Activated CD4-positive, alpha-beta T cell treated with anti-CD3 and anti-CD28 coated beads, Interleukin-2, amount 10 ng/mL, durations not matched to agents 24 days and 14 days (primary cell): ENCODE measurements at places on chromosomes 6 and 20. TPM values are rescaled to one million over a fixed set of nuclear protein-coding genes. Genes with fewer than 3 reads are reported as not detected.

Gene NCOA7
- total RNA-seq: 52.5 and 53.7 TPM in 2 replicates

Gene EIF2S2
- 106 and 107 TPM in 2 replicates for total RNA-seq

Gene LGSN
- total RNA-seq: not detected in 2 replicates

- no peak for DNase-seq
Measured at GRCh38 chr6:41894366-41895299, 542 bp downstream of the USP49 start.

- no peak for DNase-seq
Measured at GRCh38 chr6:35034411-35035191, 106.5 kb downstream of the TCP11 start.

GRCh38 chr6:17719323-17720041 lies 12.8 kb upstream of the NUP153 start:
- no peak for DNase-seq

DNA sequence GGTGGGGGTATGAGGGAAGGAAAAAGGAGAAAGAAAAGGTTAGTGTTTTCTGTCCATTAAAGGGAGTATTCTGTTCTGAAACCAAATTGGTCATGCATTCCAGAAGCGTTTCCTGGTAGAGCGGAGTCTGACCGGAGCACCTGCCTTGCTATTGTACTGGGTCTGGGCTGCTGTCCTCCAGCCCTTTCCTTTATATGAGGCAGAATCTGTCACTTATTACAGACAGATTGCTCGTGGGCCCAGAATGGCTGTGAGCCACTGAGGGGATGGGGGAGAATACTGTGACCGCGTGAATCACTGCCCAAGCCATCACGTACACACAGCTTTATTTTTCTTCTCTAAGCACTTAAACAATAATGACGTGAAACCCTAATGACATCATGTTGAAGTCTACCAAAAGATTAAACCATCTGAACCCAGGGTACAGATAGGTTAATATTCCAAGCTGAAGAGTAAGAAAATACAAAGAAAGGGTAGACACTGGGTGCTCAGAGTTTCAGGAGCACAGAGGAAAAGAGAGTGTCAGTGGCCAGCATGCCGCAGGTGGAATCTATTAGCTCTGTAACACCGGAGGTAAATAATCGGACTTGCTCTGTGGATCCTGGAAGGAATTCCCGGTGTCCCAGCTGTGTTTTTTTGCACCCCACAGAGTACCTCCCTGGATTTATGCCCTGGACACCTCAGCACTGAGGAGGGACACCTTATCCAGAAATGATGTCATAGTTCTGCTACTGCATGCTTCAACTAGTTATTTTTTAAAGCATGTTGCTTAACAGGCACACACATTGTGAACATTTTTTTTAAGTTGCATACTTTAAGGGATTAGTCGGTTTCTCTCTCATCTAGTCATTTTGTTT lies 573.3 kb downstream of the PKHD1 start:
- no peak for DNase-seq

GRCh38 chr6:81844686-81845085 lies 92.2 kb upstream of the TENT5A start:
- DNase-seq: no peak

DNA sequence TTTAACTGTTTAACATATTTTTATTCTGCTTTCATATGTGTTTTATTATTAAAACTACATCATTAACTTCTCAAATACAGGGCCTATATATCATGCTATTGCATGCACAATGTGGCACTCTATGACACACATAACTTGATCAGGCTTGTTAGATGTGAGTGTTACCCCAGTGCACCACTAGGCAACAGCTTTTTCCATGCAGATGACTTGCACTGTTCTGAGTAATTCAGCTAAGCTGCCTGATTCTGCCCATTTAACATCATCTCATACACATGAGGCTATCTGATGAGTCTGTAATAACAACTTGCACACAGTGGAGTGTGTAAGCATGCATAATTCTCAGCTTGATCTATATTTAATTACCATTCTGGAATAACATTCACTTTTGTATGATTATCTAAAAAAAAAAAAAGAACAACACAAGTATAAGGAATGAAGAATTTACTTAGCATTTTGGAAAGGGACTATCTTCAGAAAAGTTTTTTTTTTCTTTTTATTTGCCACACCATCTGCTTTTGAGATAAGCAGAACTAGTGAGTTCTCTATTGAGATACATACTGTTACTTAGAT lies 83.1 kb downstream of the GRM1 start:
- DNase-seq: no peak

- DNase-seq: no peak
Measured at GRCh38 chr6:105594821-105595220, 191.9 kb upstream of the PREP start.

DNA sequence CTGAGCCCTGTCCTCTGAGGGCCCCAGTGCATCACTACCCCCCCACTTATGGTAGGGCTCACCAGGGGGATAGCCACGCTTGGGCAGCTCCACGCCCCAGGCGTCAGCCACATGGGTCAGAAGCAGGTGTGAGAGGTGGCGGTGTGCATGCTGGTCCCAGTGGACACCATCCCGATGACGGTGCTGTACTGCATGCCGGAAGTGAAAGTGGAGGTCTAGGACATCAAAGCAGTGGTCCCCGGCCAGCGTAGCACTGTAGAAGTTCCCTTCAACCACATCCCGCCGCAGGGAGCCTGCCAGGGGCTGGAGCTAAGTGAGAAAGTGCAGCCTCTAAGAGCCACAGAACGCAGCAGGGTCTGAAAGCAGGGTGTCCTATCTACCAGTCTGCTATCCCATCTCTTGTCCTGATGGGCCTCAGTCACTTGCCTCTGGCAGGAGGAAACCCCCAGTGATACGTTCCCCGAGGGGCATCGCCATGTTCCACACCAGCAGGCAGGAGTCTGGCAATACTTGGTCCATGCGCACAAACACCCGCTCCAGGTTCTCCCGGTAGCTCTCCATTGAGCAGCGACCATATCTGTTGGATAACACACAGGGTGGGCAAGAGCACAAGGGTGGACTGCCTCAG lies 2.2 kb downstream of the PCED1A start:
- DNase-seq: no peak

DNA sequence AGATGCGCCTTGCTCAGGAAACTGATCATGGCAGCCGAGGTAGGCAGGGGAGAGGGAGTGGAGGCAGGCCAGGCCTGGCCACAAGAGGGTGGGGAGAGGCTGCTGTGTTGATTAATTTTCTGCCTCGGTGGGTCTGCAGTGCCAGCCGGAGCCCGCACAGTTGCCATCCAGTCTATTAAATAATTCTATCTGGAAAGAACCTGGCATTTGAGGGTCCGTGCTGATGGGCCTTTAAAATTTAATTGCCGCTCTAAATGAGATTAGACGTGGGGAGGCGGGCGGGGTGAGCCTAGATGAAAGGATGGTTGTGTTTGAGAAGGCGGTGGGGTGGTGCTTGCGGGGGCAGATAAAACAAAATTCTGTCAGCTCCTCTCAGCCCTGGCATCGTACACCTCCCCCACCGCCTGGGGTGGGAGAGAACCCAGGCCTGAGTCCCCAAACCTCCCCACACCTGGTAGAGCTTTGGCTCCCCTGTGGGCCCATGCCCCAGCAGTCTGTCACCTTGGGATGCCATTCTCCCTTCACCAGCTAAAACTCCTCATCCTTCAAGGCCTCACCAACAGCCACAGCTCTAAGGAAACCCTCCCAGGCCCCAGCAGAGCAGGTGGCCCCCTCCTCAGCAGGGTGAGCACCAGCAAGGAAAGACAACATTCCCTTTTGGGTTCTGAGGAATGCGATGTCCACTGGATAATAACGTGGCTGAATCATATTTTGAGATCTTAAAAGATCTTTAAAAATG lies 167.3 kb downstream of the GRM4 start:
- DNase-seq: no peak

DNA sequence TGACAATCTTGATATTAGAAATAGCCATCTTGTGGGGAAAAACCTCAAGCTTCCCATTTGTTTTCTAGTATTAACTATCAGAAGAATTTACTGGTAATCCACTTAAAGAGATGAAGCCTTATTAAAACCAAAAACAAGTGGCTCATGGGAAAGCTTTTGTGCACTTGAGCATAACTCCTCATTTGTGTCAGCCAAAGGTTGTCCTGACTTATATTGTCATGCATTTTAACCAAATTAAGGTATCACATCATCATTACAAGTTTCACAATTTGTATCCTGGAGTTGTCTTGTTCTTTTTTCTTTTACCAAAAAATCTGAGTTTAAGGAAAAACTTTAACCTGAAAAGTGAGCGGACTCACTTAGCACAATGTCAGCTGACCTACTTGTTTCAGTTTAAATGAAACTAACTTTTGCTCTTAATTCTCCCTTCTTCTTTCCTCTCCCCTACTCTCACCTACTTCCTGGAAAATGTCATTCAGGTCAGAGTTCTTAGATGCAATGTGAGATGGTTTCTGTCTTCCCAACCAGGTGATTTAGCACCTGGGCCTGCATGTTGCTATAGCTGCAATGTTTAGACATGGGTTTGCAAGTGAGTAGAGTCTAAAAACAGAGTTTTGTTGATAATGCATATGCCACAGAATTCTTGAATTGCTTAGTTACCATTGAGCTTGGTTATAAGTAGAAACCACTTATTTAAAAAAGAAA lies 82.8 kb downstream of the TNFAIP3 start:
- DNase-seq: peak; percentile 76

DNA sequence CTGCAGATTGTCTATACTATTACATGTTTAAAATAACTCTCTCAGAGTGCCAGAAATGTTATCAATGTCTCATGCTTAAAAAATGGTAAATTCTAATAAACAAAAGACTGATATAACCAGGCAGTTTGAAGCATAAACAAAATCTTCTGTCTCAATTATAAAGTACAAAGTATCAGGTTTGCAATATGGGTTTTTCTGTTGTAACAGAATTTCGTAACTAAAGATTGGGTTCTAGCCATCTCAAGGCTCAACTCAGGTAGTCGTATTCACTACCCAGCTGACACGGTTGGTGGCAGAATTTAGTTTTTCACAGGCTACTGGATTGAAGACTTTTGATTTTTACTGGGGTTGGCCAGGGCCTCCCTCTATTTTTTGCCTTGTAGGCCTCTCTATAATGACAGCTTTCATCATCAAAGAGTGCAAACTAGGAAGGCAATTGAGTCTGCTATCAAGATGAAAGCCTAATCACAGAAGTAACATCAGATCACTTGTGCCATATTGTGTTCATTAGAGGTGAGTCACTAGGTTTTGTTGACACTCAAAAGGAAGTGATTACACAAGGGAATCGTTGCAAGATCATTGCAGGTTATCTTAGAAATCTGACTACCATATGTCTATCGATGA lies 3.6 kb downstream of the CYP39A1 start:
- DNase-seq: no peak

- DNase-seq: no peak
Measured at GRCh38 chr6:110319843-110320242, 38.3 kb downstream of the METTL24 start.

- DNase-seq: no peak
Measured at GRCh38 chr6:42226645-42227143, 9.0 kb upstream of the MRPS10 start.

DNA sequence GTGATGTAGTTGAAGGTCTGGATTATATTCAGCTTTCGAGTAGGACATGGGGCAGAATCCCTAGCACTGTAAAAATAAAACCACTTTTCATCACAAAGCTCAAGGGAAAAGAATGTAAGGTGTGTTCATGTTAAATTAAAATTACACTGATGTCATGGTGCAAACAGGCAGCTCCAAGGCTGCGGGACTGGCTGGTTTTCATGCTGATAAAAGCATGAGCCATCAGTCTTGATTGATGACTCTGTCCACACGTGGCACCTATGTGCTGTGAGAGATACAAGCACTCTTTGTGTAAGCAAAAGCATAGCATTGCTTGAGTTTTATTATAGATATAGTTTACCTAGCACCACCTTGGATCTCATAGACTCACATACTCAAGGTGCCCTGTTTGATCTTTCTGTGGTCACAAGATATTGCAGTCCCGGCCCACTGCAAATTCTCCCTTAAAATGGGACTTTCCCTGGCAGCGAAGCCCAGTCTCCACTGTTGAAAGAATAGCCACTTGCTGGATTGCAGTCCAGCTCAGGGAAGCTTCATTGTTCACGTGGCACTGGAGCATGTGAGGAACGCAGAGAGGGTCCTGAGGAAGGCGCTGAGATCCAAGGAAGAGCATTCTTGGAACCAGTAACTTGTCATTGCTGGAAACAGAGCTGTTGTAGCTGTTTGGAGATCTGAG lies 90.6 kb downstream of the TIAM2 start:
- DNase-seq: no peak

DNA sequence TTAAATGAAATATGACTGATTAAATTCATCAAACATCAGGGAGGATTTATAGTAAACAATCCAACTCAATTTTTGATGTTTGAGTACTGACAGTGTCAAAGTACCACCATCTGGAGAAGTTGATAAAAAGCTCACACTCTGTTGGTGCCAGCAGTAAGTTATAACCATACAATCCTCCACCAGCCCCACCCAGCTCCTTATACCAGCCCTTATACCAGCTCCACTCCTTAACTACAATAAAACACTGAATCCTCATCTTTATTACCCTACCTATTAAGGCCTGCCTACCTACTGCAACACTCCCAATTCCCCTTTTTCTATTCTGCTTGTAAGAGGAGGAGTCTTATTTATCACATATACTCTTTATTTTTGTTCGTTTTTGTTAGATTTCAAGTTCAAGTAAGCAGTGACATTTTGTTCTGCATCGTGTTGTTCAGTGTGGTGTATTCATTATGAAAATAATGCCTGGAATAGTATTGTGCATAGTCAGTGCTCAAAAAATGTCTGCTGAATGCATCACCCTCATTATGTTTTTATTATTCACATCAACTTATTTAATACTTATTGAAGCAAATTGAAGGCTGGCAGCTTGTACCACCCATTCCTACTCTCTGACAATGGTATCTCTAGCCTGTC lies 954.7 kb upstream of the ADGRB3 start:
- DNase-seq: no peak

DNA sequence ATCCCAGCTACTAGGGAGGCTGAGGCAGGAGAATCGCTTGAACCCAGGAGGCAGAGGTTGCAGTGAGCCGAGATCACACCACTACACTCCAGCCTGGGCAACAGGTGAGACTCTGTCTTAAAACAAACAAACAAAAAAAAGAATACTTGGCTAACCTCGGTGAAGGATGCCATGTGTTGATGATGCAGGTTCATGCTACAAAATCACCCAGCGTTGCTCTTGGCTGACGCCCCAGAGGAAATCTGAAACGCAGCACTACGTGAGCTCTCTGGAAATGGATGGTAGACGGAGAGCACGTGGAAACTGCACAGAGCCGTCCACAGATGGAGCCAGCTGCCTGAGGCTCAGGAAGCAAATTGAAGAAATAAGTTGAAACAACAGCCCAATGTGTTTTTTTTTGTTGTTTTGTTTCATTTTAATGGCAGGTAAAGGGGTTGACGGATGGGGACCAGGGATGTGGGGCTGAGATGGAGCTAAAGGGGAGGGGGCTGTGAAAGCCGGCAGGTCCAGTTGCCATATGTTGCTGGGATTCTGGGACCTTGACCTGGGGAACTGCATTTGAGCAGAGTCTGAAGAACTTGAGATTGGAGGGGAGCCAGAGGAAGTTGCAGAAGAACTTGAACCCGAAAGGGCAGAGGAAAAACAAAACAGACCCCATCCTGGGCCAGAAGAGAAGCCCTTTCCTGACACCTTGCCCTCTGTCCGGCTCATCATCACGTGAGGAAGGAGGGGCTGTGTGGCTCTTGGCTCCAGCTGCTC lies 12.8 kb upstream of the MANBAL start:
- peak; percentile 67 for DNase-seq
